ENCODE measurements at places on chromosomes 4 and X. TPM values are rescaled to one million over a fixed set of nuclear protein-coding genes. Genes with fewer than 3 reads are reported as not detected.

The UGT2A2 gene
- not detected for polyA plus RNA-seq

The DOK7 gene
- not detected for polyA plus RNA-seq

The GSX2 gene
- polyA plus RNA-seq, result not detected

The KLHL5 gene
- 27.0 TPM for polyA plus RNA-seq

The CT83 gene
- not detected for polyA plus RNA-seq

The RNF175 gene
- polyA plus RNA-seq, result not detected

The TMPRSS11E gene
- not detected for polyA plus RNA-seq

The KLB gene
- not detected for polyA plus RNA-seq

The AKAP14 gene
- polyA plus RNA-seq, result not detected

The DCAF4L1 gene
- polyA plus RNA-seq, result not detected

The FAM90A26 gene
- not detected for polyA plus RNA-seq

The GABRG1 gene
- polyA plus RNA-seq, result not detected

The HELT gene
- polyA plus RNA-seq, result not detected

The CTAG2 gene
- polyA plus RNA-seq, result not detected
